ENCODE measurements at places on chromosomes 1 and 21. TPM values are rescaled to one million over a fixed set of nuclear protein-coding genes. Genes with fewer than 3 reads are reported as not detected.

- peak; percentile 28 for DNase-seq
Observed at GRCh38 chr1:101188331-101188730, 48.5 kb upstream of the S1PR1 start.

DNA sequence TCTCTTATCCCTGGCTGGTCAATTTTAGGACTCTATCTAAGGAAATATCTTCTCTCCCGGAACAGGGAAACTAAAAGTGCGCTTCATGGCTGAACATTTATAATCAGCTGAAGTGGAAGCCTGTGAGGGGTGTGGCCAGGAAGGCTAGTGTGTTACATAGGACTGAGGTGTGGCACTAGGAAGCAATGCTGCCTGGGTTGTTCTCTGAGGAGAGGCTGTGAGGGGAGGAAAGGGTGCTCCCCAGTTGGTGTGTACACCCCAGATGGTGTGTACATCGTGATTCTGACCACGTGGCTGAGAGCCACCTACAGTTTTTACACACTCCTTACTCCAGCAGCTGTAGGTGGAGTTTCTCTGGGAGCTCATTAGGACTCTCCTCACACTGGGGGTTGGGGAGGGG, 16.3 kb downstream of the NTPCR start:
- no peak for DNase-seq

- DNase-seq = no peak
Observed at GRCh38 chr1:31949862-31950261, 11.7 kb upstream of the PTP4A2 start.

LAPTM5 gene
- total RNA-seq = 0.77 TPM

DNA sequence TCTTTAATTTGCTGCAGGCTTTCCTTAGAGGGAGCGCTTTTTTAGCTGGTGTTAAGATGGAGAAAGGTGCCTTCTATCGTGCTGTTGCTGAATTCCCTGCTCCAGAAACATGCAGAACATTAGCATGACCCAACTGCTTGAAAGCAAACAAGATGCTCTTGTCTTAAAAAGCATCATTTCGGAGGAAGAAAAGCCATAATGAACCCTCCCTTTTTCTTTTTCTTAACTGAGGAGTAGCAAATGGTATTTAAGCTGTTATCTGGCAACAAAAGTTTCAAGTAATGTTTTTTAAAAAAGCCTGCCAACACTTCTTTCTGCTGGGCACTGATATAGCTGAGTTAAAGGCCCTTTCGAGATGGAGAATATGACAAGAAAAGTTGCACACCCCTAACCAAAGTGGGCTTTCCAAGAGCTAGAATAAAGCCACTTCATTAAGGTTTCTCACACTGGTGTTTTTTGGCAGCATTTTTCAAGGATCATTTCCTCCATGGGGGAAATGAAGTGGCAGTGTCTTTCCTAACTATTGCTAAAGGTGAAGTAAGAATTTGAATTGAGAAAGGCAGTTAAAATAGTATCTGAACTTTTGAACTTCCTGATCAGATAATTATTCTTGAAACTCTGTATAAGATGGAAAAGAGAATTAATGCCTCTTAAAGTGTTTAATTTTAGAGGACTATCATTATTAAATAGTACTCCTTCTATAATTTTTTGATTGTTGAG, 38.8 kb downstream of the ST6GALNAC5 start:
- DNase-seq = no peak

DNA sequence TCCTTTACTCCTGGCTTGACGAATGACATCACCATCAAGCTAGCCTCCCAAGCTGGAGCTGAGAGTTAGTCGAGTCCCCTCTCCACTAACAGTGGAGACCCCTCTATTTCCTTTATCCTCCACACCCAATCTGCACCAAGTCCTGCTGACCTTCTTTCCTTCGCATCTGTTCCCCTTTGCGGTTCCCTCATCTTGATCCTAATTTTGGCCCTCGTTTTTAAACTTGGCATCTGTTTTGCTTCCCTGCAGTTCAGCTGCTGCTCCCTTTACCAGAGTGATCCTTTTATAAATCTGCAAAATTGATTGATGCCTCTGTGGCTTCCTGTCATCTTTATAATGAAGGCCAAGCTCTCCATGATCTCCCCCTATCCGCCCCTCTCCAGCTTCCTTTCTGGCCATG, 49.0 kb upstream of the TSPAN2 start:
- no peak for DNase-seq

- DNase-seq = peak; percentile 49
Observed at GRCh38 chr1:94245747-94246438, 8.5 kb upstream of the ARHGAP29 start.

- peak; percentile 71 for DNase-seq
Observed at GRCh38 chr1:214514032-214514818, 37.2 kb downstream of the PTPN14 start.

- DNase-seq = no peak
Observed at GRCh38 chr1:223539750-223540149, 125.8 kb downstream of the CAPN8 start.

GRCh38 chr1:41213341-41213740, 28.8 kb downstream of the SCMH1 start:
- DNase-seq = no peak

KCNH1 gene
- 18.7 TPM for total RNA-seq

GRCh38 chr1:34780528-34780927, 486 bp upstream of the GJB3 start:
- no peak for DNase-seq

GRCh38 chr1:65150583-65151263, 2.7 kb downstream of the AK4 start:
- no peak for DNase-seq

OR2L13 gene
- total RNA-seq = not detected

LDLRAD1 gene
- not detected for total RNA-seq

LEMD1 gene
- 2.5 TPM for total RNA-seq

GRCh38 chr1:224300346-224300745, 29.6 kb downstream of the NVL start:
- peak; percentile 90 for DNase-seq

CD1D gene
- 0.18 TPM for total RNA-seq

GRCh38 chr21:15772654-15773053, 42.9 kb downstream of the USP25 start:
- no peak for DNase-seq

Measured in astrocyte (in vitro differentiated cells and primary cell).